ENCODE measurements at places on chromosomes 1 and 21.

GRCh38 chr1:20250340-20250989 is 40.2 kb upstream of the VWA5B1 start:
- no peaks in the 10 kb centered on the region for H3K36me3 ChIP-seq
- no peak overlapping the region for H3K4me3 ChIP-seq
- no peak overlapping the region for H3K27ac ChIP-seq
- no peaks in the 10 kb centered on the region for H3K27me3 ChIP-seq
- peaks cover under 1% of the 10 kb centered on the region for H3K4me1 ChIP-seq

GRCh38 chr1:6057170-6057845 is 11.6 kb downstream of the KCNAB2 start:
- no peak overlapping the region for H3K4me3 ChIP-seq
- H3K27ac ChIP-seq = no peak overlapping the region
- DNase-seq = no peak
- no peaks in the 10 kb centered on the region for H3K27me3 ChIP-seq
- H3K36me3 ChIP-seq = no peaks in the 10 kb centered on the region
- H3K4me1 ChIP-seq = no peaks in the 10 kb centered on the region

GRCh38 chr1:226702318-226702956 is 36.6 kb downstream of the ITPKB start:
- H3K27me3 ChIP-seq = no peaks in the 10 kb centered on the region
- peak overlapping the region; percentile 65 for H3K4me3 ChIP-seq
- H3K4me1 ChIP-seq = peaks cover 20% of the 10 kb centered on the region
- peak overlapping the region; percentile 92 for H3K27ac ChIP-seq
- DNase-seq = peak; percentile 74

GRCh38 chr1:91555821-91556531 is 55.3 kb downstream of the CDC7 start:
- no peak overlapping the region for H3K4me3 ChIP-seq
- no peaks in the 10 kb centered on the region for H3K36me3 ChIP-seq

GRCh38 chr21:25175938-25176337 is 431.3 kb downstream of the MRPL39 start:
- no peak for DNase-seq
- H3K4me3 ChIP-seq = no peak overlapping the region
- H3K4me1 ChIP-seq = no peaks in the 10 kb centered on the region

GRCh38 chr1:93015590-93015989 is 54.3 kb upstream of the DIPK1A start:
- DNase-seq = peak; percentile 46
- H3K27me3 ChIP-seq = no peaks in the 10 kb centered on the region
- no peak overlapping the region for H3K4me3 ChIP-seq

- no peaks in the 10 kb centered on the region for H3K36me3 ChIP-seq
- no peaks in the 10 kb centered on the region for H3K4me1 ChIP-seq
Measured at GRCh38 chr1:40638097-40639036, 27.1 kb downstream of the RIMS3 start.

- no peak overlapping the region for H3K4me3 ChIP-seq
- no peaks in the 10 kb centered on the region for H3K4me1 ChIP-seq
- no peak overlapping the region for H3K27ac ChIP-seq
- H3K36me3 ChIP-seq = no peaks in the 10 kb centered on the region
- H3K27me3 ChIP-seq = no peaks in the 10 kb centered on the region
- no peak for DNase-seq
Measured at GRCh38 chr1:116231752-116232151, 120.6 kb downstream of the MAB21L3 start.

DNA sequence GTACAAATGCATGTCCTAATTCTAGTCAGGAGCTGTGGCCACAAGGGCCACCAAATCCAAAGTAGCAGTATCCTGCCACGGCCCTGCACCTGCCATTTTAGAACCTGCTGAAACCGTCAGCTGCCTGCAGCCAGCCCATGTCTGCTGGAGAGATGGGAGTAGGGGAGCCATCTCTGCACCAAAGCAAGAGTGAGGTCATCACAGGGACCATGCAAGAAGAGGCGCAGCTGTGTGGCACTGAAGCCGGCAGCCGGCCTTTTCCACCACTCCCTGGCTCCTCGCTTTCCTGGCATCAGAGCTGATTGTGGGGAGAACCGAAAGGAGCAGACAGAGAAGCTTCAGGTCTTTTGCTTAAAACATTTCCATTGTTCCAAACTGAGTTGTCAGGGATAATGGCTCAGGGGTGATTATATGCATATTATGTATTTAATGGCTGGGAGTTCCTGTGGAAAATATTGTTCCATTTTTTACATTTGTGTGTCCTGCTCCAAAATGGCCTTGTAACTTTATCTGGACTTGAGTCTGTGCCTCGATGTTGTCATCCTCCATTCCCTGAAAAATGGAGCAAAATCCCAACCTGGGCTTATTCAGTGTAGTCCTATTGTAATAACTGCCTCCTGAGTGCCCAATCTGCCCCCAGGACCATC is 18.7 kb upstream of the NBL1 start:
- peaks cover 5% of the 10 kb centered on the region for H3K4me1 ChIP-seq
- DNase-seq = no peak
- peaks cover 12% of the 10 kb centered on the region for H3K36me3 ChIP-seq
- no peak overlapping the region for H3K4me3 ChIP-seq

GRCh38 chr1:201954263-201955008 is 867 bp upstream of the TIMM17A start:
- H3K27ac ChIP-seq = peak overlapping the region; percentile 94
- peaks cover 2% of the 10 kb centered on the region for H3K4me1 ChIP-seq
- DNase-seq = no peak
- no peaks in the 10 kb centered on the region for H3K36me3 ChIP-seq
- H3K27me3 ChIP-seq = no peaks in the 10 kb centered on the region

GRCh38 chr1:46406881-46407608 is 12.9 kb downstream of the FAAH start:
- H3K4me3 ChIP-seq = no peak overlapping the region
- no peaks in the 10 kb centered on the region for H3K27me3 ChIP-seq
- H3K27ac ChIP-seq = no peak overlapping the region
- no peaks in the 10 kb centered on the region for H3K36me3 ChIP-seq

- no peaks in the 10 kb centered on the region for H3K36me3 ChIP-seq
- no peak overlapping the region for H3K27ac ChIP-seq
- H3K27me3 ChIP-seq = peaks cover 22% of the 10 kb centered on the region
Measured at GRCh38 chr1:38053416-38054091, 7.0 kb upstream of the POU3F1 start.

DNA sequence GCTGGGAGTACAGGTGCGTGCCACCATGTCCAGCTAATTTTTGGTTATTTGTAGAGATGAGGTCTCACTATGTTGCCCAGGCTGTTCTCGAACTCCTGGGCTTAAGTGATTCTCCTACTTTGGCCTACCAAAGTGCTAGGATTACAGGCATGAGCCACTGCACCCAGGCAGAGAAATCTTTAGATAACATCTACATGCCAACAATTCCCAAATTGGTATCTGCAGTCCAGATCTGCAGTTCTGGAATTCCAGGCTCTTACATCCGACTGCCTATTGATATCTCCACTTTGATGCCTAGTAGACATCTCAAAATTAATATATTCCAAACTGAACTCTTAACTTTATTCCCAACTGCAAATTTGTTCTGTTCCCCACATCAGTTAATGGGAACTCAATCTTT is 23.3 kb downstream of the INAVA start:
- peaks cover 2% of the 10 kb centered on the region for H3K27me3 ChIP-seq
- no peak overlapping the region for H3K27ac ChIP-seq
- no peaks in the 10 kb centered on the region for H3K36me3 ChIP-seq
- no peaks in the 10 kb centered on the region for H3K4me1 ChIP-seq
- no peak overlapping the region for H3K4me3 ChIP-seq

DNA sequence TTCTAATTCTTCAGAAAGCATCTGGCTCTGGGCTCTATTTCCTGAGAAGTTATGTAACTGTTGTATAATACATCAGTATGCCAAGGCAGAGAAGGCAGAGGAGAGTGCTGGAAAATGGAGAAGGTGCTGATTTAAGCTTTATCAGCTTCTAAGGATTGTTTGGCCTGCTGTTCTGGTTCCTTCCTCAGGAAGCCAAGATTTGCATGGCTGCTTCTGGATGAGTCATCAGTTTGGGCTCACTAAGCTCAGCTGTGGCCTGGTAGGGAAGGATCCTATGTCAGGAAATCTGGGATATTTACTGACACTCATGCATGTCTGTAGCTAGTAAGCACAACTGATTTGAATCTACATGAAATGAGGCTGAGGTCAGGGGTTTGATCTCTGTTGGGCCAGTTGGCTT is 73.2 kb upstream of the ADGRL4 start:
- H3K36me3 ChIP-seq = no peaks in the 10 kb centered on the region
- no peak overlapping the region for H3K4me3 ChIP-seq
- H3K27ac ChIP-seq = no peak overlapping the region
- no peaks in the 10 kb centered on the region for H3K4me1 ChIP-seq
- H3K27me3 ChIP-seq = no peaks in the 10 kb centered on the region
- peak; percentile 92 for DNase-seq

DNA sequence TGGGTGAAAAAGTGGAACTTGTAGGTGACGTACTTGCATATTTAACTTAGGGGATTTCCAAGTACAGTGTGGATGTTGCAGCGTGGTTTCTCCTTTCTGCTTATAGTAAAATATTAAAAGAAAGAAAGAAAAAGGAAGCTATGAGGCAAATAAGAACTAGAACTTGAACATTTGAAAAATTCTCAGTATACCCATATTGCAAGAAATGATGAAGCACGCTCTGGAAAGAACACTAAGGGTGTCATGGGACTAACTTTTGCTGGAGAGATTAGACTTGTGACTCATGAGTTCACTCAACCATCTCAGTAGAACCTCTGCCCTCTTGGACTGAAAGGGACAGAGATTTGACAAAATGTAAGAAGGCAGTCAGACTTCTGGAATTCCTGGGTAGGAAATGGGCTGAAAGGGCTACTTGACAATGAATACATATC is 704.5 kb upstream of the ADGRL4 start:
- H3K27ac ChIP-seq = no peak overlapping the region
- no peak overlapping the region for H3K4me3 ChIP-seq
- DNase-seq = peak; percentile 29
- no peaks in the 10 kb centered on the region for H3K36me3 ChIP-seq
- no peaks in the 10 kb centered on the region for H3K4me1 ChIP-seq

GRCh38 chr1:232628335-232629249 is 1.3 kb downstream of the SIPA1L2 start:
- peaks cover 11% of the 10 kb centered on the region for H3K27me3 ChIP-seq
- no peak overlapping the region for H3K27ac ChIP-seq
- peak overlapping the region; percentile 41 for H3K4me3 ChIP-seq
- H3K36me3 ChIP-seq = no peaks in the 10 kb centered on the region
- peak; percentile 54 for DNase-seq
- H3K4me1 ChIP-seq = no peaks in the 10 kb centered on the region

DNA sequence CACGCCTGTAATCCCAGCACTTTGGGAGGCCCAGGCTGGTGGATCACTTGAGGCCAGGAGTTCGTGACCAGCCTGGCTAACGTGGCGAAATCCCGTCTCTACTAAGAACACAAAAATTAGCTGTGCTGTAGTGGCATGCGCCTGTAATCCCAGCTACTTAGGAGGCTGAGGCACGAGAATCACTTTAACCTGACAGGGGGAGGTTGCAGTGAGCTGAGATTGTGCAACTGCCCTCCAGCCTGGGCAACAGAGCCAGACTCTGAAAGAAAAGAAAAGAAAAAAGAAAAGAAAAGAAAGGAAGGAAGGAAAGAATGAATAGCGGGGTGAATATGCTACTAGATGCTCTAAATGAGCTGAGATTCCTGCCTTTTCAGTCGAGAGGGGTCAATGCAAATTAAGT is 7.1 kb downstream of the GFI1 start:
- H3K4me1 ChIP-seq = no peaks in the 10 kb centered on the region
- H3K36me3 ChIP-seq = no peaks in the 10 kb centered on the region
- H3K4me3 ChIP-seq = no peak overlapping the region
- H3K27ac ChIP-seq = no peak overlapping the region

DNA sequence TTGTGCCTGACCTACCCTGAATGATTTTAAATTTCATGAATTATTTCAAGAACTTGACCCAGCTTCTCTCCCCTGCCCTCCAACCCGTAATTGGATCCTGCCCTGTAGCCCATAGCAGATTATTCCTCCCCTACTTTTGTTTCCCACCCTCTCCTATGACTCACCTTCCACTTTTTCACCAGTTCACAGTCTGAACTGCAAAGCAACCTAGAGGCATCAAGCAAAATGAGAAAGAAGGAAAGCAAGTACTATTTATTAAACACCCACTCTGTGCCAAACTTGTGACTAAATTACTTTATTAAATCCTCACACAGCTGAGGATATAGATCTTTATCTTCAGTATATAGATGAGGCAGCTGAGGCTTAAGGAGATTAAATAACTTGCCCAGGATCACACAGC is 20.7 kb upstream of the IKBKE start:
- no peak overlapping the region for H3K27ac ChIP-seq
- H3K4me1 ChIP-seq = peaks cover 8% of the 10 kb centered on the region
- DNase-seq = no peak
- no peaks in the 10 kb centered on the region for H3K27me3 ChIP-seq

DNA sequence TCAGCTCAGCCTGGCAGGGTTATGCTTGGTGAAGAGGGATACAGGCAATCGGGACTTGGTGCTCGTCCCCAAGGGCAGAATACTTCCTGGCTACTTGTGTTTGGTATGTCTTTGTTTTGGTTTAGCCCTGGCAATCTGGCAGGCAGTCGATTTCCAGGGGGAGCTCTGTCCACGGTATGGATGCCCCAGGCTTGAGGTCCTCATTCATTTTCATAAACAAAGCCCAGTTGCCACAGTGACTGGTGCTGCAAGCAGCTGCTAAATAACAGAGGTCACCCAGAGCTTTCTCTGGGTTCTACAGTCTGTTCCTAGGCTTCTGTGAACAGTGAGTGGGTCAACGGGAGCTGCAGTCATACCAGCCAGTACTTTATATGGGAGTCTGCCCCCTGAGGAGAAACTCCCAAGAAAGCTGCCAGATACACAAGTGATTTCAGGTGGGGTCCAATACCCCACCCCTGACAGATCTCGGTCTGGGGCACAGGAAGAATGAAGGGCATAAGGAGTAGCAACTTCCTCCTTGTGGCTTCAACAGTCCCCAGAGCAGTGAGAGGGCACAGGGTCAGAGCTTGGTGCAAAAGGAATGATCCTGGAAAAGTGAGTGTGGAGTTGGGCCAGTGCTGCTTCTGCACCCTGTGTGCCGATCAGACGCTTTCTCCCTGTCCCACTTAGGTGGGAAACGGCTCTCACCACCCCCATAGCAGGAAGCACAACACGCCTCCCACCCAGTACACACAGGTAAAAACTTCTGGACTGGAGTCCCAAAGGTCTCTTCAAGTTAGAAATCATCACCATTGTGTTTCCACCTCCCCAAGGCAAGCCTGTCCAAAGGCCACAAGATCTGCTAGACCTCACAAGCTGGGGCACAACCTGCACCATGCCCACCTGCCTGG is 55.5 kb downstream of the TGFBR3 start:
- no peaks in the 10 kb centered on the region for H3K27me3 ChIP-seq
- H3K4me1 ChIP-seq = peaks cover 13% of the 10 kb centered on the region
- H3K4me3 ChIP-seq = no peak overlapping the region
- DNase-seq = peak; percentile 96

Data from fibroblast of lung (primary cell).